ENCODE measurements at places on chromosomes 7 and 10.
A peak's percentile ranks its signal among the peaks of the same experiment; 100 is the strongest.

- no peak for DNase-seq
Measured at GRCh38 chr10:99422529-99423096, 7.8 kb downstream of the GOT1 start.

- DNase-seq = no peak
Measured at GRCh38 chr10:72719941-72720592, 28.1 kb downstream of the MCU start.

DNA sequence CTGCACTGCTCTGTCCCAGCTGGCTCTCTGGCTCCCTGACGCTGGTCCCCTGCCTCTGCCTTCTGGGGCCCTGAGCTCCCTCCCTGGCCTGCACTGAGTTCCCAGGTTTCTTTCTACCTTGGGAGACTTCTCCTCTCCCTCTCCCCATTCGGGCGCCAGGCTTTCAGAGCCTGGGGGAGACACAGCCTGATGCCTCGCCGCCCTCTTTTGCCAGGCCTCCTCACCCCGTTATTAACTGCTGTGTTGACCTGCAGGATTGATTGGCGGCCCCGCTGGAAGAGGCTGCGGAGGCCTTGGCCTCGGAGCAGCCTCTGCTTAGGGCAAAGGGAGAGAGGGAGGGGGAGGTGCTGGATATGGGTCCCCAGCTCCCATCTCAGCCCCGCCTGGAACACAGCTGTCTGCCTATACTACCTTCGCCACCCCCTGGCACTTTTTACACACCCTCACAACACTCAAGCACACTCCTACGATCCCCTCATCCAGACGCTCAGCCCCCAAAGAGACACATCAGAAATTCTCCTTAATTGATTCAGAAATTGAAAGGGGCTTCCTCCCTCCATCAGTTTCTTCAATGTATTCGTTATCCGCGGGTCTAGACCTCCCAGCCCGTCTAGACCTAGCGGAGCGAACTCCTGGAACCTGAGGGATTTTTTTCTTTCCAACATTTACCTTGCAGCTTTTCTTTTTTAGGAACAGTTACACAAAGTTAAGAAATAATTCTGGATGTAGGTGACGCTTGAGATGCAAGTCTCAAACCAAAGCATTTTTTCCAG lies 7.1 kb upstream of the PAX2 start:
- DNase-seq = no peak

DNA sequence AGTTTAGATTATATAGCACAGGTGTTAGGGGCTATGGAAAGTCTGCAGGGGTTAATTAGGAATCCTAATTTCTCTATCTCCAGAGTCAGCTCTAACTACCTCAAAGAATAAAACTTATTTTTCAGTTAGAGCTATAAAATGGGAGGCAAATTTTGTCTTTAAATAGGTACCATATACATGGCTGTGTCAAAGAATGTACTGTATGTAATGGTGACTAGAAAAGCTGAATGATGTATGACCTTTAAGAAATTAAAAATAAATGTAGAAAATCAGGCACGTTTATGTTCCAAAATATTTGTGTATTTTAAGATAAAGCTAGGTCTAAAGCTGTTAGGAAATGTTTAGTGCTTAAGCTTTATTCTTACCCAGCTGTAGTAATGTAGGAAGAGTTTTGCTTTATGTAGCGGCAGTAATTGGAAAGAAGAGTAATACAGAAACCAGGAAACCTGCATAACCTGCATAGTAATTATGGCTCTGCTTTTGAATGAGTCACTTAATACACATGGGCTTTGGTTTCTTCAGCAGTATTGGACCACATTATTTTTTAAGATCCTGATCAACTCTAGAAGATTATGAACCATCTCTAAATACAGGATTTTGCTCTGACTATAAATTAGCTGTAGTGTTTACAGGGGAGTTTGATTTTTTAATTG lies 85.0 kb downstream of the KMT2E start:
- no peak for DNase-seq

- DNase-seq = no peak
Measured at GRCh38 chr7:81158189-81158588, 239.3 kb upstream of the SEMA3C start.

- no peak for DNase-seq
Measured at GRCh38 chr7:7737674-7738073, 19.3 kb upstream of the RPA3 start.

DNA sequence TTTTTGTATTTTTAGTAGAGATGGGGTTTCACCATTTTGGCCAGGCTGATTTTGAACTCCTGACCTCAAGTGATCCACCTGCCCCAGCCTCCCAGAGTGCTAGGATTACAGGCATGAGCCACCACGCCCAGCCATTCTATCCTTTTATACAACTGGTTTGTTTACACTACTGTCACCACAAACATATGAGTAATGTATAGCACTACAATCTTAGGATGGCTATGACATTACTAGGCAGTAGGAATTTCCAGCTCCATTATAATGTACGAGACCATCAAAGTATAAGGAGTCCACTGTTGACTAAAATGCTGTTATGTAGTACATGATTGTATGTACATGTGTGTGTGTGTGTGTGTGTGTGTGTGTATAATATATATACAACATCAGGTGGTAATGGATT lies 1126.1 kb upstream of the LRRN3 start:
- DNase-seq = no peak

GRCh38 chr10:32738958-32739357 lies 219.1 kb downstream of the ITGB1 start:
- DNase-seq = no peak

DNA sequence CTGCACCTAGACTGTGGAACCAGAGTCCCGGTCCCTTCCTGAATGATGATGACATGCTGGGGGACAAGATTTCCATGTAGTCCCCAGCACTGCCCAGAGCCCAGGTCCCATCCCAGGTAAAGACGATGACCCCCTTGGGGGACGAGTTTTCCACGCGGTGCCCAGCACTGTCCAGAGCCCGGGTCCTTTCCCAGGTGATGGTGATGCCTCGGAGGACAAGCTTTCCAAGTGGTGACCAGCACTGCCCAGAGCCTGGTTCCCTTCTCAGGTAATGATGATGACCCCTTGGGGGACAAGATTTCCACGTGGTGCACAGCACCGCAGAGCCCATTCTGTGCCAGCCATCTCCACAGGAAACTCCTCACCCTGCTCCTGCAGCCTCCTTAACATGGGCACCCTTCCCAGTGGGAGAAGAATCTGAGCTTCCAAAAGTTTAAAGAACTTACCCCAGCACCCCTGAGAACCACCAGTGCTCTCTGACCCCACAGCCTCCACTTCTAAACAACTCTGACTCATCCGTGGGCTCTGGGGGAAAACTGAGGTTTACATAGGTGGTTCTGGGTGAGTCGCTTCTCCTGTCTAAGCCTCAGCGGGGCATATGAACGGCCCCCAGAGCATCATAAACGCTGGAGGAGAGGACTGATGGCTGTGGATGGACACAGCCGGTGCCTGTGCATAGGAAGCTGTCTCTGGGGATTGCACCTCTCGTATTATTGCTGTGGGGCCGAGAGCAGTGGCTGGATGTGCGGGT lies 233.2 kb downstream of the TCERG1L start:
- no peak for DNase-seq

DNA sequence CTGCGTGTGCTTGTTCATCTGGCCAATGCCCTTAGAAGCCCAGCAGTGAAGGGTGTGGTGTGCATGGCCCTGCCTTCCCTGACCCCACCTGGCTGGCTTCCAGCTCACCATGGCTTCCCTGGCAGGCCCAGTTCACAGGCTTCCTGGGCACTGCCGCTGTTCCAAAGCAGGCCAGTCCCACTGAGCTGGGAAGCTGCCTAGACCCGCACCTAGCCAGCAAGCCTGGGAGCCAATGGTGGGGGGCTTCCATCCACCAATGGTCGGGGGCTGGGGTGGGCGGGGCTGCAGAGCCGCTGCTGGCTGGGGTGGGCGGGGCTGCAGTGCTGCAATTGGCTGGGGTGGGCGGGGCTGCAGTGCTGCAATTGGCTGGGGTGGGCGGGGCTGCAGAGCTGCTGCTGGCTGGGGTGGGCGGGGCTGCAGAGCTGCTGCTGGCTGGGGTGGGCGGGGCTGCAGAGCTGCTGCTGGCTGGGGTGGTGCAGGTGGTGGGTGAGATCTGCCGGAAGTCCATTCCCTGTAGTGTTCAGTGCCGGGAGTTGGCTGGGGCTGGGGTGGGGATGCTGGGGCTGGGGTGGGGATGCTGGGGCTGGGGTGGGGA lies 12.4 kb downstream of the CALY start:
- DNase-seq = peak; percentile 75
